ENCODE measurements at places on chromosomes 7 and 10.

- DNase-seq, result no peak
Measured at GRCh38 chr7:78529392-78529791, 730.8 kb downstream of the PHTF2 start.

DNA sequence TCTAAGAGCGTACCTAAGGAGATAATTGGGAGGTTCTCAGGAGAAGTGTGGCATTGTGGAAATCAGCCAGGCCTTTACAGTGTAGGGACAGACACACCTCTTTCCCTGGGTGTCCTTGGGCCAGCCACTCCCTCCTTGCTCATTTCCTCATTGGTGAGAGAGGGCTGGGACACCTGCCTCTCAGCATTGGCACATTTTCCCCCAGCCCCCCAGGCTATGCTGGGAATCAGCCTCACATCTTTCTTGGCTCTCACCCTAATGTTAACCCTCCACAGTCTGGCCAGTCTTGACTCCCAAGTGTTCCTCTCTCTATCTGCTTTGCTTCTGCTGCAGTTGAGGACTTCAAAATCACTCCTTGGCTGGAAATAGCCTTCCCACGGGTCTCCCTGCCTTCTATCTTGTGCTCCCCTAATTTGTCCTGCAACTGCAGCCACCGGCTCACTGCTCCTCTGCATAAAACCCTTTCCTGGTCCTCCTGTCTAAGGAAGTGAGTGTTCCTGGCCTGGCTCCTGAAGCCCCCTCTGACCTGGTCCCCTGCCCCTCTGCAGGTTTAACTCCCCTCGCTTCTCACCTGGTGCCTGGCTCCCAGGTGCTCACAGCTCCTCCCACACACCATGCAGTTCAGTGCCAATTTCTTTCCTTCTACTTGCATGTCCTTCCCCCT, 15.8 kb downstream of the TBXAS1 start:
- DNase-seq, result no peak

DNA sequence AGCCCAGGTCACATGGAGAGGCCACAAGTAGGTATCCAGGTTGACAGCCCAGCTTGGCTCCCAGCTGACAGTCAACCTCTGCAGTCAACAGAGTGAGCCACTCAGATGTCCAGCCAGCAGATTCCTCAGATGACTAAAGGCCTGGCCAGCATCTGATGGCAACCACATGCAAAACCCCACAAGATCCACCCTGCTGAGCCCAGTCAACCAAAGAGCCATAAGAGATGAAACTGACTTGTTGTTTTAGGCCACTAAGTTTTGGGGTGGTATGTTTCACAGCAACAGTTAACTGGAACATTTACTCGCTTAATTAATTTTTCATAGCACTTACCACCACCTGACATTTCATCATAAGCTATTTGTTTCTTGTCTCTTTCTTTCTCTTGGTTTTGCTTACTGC, 107.3 kb upstream of the KDM7A start:
- DNase-seq, result no peak

GRCh38 chr7:12475362-12476063, 71.8 kb upstream of the VWDE start:
- no peak for DNase-seq
